ENCODE measurements at places on chromosomes 2 and 18.

DNA sequence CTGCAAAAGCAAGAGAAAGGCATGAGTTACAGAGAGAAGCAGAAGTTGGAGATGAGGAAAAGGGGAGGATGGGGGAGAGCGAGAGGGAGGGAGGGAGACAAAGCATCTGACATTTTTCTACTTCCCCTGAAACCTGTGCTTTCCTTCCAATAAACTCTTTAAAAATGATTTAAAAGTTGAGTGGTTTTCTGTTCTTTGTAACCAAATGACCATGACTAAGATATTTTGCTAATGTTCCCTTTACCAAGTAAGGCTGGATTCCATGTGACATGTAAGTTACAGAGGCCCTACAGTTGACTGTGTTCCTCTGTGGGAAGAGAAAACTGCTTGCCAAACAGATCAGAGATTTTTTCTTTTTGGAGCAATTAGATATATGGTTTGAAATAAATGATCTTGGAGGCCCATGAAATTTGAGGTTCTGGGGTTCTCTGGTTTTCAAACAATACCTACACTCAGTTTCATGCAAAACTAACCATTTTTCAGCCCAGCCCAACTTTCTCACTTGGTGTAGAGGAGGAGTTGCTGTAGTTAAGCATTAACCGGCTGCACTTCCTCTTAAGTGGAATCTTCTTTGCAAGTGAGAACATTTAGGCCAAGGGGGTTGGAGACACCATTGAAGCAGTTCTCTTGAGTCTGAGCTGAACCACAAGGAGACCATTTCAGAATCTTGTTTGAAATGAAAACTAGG, 34.5 kb downstream of the INSIG2 start:
- peak; percentile 19 for DNase-seq

DNA sequence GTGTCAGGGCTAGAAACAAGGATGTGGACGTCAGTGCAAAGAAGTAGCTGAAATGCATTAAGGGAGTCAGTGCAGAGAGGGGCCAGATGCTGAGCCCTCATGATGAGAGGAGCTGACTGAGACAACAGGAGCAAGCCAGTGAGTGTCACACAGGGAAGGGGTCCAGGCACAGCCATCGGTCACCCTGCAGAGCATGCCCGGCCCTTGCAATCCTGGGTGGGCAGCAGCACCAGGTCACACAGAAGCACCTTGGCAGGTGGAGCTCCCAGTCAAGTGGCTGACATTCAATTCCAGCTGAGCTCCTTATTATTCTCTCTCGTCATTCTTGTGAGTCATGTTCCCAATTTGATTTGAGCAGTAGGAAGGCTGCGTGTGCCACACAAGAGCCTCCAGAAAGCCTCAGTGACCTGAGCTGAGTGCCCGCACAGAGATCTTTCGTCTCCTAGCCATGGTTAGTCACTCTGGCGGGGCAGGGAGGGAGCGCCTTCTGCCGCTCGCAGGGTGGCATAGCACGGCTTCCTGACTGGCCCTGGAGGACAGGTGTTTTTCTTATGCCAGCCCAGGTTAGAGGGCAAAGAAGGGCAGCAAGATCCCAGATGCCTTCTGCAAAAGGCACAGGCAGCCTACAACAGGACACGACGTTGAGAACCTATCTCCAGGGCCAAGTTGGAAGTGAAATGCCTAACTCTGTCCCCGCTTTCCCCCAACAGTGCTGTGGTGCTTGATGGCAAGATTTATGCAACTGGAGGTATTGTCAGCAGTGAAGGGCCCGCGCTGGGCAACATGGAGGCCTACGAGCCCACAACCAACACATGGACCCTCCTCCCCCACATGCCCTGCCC, 220.9 kb downstream of the ATAD2B start:
- DNase-seq, result no peak

DNA sequence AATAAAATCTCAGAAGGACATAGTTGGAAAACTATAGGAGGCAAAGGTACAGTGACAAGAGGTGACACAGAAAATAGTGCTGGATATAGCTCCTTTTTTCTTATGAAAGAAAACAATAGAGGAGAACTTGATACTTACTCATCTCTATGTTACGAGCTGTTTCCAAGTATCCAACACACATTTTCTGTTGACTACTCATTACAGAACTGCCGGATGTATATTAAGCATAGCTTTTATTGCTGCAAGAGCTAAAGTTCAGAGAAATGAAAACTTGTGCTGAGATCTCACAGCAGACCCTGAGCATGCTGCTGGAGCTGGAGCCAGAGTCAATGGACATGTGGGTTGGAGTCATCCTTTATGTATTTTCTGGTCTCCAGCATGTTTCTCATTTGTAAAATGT, 210.0 kb upstream of the NT5C1B start:
- no peak for DNase-seq

DNA sequence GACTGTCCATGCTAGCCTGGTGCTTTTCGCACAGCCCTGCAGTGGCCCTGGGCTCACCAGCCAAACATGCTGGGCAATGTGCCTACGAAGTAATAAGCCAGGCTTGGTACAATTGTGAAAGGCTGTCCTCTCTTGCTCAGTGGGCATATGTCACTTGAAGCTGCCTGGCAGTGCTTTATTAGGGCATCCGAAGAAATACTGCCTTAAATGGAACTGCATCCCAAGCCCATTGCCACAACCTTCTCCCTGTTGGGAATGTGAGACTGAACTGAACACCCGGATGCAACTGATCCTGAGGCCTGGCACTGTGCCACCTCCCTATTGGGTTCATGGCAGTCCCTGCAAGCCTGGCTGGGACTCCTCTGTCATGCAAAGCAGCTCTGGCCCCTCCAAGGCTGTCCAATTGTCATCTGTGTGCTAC, 15.9 kb downstream of the CAPG start:
- no peak for DNase-seq
